ENCODE measurements at places on chromosomes 2 and 18.

DNA sequence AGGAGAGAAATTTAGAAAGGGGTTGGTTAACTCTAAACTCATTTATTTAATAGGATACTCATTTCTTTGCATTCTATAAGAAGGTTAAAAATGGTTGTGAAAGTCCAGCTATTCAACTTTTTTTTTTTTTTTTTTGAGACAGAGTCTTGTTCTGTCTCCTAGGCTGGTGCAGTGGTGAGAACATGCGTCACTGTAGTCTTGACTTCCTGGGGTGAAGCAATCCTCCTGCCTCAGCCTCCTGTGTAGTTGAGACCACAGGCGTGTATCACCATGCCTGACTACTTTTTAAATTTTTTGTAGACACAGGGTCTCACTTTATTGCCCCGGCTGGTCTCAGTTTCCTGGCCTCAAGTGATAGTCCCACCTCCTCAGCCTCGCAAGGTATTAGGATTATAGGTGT lies 11.9 kb downstream of the ELP2 start:
- no peak for DNase-seq

DNA sequence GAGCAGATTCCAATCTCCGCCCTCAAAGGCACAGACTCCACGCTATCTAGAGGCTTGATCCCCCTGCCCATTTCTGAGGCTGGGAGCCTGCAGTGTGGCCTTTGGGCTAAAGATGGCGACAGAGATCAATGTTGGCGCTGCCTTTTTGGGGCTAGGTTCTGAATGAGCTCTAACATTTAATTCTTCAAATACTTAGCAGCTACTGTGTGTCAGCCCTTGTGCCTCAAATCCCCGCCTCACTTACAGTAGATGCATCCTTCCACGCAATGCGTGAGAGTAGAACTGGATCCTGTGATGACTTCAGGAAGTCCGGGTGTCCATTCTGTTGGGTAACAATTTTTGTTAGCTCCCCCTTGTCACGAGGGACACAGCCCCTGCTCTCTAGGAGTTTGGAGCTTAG lies 12.4 kb downstream of the IL1F10 start:
- DNase-seq, result no peak

- DNase-seq, result no peak
These were observed 35.8 kb downstream of the SCTR start for GRCh38 chr2:119488245-119489214.

DNA sequence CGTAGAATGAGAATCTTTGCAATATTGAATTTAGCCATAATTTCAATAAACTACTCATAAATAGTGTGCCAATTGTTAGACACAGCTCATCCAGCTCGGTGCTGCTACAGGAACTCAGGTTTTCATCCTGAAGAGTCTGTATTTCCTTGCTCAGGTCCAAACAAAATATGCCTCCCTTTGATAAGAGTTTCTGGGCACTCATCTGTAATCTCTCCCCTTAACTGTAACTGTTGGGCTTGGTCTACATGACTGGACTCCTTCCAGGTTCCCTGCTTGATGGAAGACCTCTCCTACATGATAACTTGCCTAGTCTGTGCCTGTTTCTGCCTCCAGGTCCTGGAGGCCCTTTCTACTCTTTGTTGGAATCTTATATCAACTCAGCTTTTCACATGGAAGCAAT lies 57.9 kb downstream of the GCA start:
- no peak for DNase-seq

DNA sequence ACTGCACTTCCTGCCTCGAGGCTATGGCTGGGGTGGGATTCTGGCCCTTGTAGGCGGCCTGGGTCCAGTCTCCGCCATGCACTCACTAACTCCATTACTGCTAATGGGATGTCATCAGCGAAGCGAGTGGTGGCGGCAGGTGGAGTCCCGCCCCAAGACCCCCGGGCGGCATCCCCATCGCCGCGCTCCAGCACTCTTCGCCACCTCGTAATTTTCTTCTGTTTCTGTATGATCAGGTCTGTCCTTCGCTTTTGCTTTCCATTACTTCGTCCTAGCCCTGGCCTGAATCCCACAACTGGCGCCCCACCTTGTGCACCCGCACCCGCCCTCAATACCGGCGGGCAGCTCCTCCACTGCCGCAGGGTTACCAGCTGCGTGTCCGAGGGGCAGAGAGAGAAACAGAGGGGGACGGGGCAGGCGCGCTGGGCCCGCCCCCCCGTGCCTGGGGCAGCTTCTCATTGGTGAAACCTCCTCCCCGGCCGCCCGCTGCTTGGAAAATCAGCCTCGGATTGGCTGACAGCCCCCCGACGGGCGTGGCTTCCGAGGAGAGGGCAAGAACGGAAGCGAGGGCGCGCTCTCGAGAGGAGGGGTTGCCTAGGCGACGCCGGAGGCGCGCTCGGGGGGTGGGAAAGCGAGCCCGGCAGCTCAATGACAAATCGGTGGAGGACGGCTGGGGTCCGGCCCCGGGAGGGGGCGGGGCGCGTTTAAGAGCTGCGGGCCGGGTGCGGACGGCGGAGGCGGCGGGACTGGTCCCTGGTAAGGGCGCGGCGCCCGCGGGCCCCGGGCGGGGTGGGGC lies at the start of gene RALB:
TSS of gene RALB (plus strand) at position 628 of the 796 bp plus-strand sequence. CDS start 25,813 bp downstream, outside the sequence.
- DNase-seq, result peak; percentile 96

DNA sequence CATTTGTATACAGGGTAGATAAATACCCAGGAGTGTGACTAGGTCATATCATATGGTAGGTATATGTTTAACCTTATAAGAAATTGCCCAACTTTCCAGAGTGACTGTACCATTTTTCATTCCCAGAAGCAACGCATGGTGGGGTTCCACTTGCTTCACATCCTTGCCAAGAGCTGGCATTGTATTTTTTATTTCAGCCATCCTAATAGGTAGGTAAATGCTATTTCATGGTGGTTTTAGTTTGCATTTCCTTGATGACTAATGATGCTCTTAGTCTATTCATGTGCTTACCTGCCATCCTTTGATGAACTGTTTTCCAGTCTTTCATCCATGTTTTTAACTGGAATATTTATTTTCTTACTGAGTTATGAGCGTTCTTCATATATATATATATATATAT lies 51.9 kb downstream of the MAP4K3 start:
- DNase-seq, result no peak

- no peak for DNase-seq
These were observed 29.2 kb downstream of the MROH2A start for GRCh38 chr2:233807215-233807865.

GRCh38 chr2:212929116-212929515 lies 222.3 kb downstream of the IKZF2 start:
- DNase-seq, result no peak

Data from caudate nucleus (tissue), 63 donors.